ENCODE measurements at places on chromosomes 1 and 21.

GRCh38 chr1:100036718-100037655 lies 67.2 kb downstream of the SLC35A3 start:
- DNase-seq: no peak

DNA sequence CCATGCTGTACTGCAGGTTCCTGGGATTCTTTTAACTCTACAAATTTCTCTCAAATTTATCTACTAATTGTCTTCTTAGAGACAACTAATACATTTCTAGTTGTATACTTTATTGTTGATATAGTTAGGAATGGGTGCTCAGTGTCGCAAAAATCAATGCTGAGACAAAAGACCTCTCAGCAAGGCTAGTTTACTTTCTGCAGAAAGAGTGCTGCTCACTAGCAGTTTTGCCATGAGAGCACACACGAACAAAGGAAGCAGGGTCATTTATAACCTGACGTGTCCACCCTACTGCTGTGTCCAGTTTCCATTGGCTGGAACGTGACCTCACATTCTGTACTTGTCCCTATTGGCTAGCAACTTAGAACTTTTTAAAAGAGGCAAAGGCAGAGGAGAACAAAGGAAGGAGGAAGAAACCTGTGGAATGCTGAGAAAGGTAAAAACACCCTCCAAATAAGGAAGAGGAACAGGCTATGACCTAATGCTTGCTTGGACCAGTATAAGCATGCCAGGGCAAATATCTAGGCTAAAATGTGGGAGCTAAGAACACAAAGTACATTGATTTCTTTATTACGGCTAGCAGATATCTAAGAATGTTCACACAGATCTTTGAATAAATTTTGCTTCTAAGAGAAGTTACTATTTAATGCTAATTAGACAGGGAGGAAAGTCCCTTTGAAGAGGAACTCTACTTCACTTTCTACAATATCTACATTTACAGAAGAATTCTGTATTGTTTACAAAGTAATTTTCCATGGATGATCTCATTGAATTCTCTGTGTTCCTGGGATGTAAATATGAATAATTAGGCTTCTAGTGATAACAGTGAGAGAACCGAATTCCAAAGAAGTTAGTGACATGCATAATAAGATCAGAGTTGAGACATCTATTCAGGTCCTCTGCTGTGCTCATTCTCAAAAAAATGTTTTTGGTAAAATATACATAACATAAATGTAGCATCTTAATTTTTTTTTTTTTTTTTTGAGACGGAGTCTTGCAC lies 86.0 kb upstream of the MAP10 start:
- DNase-seq: no peak

DNA sequence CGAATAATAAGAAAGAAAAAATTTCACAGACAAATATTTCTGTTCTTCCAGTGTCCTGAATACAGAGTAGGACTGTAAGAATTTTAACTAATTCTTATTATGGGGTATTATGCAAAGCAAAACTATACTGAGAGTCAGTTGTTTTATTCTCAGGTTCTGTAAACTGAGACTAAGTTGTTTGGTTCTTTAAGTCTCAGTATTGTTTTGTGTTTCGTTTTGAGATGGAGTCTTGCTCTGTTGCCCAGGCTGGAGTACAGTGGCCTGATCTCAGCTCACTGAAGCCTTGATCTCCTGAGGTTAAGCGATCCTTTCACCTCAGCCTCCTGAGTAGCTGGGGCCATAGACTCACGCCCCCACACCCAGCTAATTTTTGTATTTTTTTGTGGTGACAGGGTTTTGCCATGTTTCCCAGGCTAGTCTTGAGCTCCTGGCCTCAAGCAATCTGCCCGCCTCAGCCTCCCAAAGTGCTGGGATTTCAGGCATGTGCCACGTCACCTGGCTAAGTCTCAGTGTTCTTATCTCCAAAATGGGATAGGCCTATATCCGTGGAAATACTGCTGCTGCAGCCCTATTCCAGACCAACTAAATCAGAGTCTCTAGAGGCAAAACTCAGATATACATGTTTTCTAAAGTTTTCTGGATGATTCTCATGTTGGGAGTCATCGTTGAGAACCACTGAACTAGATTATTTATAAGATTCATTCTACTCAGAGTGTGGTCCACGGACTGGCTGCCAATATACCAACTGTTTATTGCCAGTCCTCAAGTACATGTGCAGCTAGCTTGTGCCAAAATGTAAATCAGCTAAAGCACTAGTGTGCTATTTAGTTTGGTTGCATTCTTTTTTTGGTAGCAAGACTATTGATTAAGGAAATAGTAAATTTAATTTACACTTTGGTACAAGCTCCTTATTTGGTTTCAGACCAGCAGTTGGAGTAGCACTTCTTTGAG lies 116.6 kb downstream of the HS2ST1 start:
- DNase-seq: no peak

GRCh38 chr1:85240174-85240601 lies 19.3 kb downstream of the C1orf52 start:
- no peak for DNase-seq

DNA sequence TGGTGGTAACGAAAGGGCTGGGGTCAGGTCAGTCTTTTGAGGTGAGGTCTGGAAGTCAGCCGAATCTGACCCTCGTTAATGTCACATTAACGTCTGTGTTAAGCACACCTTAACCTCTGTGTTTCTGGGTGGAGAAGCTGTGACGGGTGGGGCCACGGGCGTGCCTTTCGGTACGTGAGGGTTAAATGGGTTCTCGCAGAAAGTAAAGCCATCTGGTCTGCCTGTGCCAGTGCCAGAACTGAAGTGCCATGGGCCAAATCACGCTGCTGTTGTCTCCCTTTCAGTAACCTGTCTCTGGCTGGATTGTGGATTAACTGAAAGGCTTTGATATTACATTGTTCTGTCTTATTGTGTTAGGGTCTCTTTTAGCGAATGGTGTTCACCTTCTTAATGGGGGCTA lies 14.4 kb downstream of the URB2 start:
- DNase-seq: no peak

DNA sequence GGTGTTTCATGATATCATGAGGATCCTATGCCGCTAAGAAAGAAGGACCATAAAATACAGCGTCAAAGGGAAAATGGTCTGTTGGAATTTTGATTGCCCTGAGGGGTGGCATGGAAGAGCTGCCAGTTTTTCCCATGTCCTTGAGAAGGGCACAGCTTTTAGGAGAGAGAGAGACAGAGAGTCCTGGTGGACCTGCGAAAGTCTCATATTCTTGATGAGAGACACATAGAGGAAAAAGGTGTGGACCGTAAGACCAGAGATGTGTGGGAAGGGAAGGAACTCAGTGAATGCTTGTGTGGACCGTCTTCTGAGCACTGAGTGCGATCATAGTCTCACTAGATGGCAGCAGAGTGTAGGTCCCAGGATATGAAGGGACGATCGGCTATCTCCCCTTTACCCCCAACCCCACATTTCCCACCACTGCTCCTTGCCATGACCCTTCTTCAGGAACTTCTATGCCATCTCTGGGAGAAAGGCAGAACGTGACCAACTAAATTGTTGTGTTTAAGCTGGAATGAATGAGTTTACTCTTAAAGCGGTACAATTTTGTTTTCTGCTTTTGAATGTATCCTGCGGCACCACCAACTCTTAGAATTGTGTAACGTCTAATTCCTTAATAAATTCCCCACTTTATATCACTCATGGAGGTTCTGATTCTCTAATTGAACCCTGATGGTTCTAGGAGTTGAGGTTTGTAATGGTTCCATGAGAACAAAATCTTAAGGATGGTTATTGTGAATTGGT lies 117.7 kb downstream of the CTH start:
- no peak for DNase-seq

DNA sequence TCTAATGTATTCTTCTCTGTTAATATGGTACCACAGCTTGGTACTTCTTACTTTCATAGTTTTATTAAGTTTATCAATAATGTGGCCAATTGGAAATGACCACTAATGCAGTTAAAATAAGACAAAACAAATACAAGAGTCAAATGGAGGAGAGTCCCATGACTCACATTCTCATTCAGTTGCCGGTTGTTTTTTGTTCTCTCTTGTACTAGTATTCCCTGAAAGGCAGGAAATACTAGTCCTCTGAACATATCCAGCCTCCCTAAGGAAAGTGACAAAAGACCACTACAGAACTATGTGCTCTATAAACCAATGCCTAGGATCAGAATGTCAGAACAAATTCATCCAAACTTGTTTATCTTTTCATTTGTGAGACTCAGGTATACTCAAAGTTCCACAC lies 165.2 kb upstream of the SAMSN1 start:
- no peak for DNase-seq

DNA sequence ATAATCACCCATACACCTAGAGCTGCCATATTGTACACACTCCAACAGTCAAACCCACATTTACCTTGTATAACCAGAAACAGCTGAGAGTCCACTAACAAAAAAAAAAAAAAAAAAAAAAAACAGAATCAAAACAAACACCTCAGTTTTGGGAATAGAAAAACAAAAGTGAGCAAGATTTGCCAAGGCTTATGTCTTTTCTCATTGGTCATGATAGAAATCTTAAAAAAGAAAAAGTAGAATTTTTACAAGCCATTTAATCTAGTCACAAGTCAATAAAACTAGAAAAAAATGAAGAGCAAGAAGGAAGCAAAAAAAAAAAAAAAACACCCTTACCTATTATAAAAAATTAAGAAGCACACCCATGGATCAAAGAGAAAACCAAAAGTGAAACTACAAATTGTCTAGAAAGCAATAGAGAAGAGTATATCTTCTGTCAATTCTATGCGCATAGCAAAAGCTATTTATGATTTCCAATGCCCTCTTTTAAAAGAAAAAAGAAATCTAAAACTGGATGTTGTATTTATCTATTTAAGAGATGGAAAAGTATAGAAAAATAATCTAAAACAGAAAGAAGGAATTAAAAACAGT lies 113.2 kb upstream of the GALNT2 start:
- no peak for DNase-seq

DNA sequence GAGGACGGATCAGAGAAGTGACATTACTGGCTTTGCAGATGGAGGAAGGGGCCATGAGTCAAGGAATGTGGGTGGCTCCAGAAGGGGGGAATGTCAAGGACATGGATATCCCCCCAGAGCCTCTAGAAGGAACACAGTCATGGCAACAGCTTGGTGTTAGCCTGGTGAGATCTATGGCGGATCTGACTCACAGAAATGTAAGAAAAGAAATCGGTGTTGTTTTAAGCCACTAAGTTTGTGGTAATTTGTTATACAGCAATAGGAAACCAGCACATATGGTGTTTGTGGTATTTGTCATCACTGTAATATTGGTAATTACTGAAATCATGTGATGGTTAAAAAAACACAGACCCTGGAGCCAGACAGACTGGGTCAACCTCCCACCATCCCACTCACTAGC lies 236.2 kb downstream of the SETD4 start:
- DNase-seq: no peak

GRCh38 chr1:209720326-209720725 lies 15.7 kb downstream of the HSD11B1 start:
- DNase-seq: no peak

DNA sequence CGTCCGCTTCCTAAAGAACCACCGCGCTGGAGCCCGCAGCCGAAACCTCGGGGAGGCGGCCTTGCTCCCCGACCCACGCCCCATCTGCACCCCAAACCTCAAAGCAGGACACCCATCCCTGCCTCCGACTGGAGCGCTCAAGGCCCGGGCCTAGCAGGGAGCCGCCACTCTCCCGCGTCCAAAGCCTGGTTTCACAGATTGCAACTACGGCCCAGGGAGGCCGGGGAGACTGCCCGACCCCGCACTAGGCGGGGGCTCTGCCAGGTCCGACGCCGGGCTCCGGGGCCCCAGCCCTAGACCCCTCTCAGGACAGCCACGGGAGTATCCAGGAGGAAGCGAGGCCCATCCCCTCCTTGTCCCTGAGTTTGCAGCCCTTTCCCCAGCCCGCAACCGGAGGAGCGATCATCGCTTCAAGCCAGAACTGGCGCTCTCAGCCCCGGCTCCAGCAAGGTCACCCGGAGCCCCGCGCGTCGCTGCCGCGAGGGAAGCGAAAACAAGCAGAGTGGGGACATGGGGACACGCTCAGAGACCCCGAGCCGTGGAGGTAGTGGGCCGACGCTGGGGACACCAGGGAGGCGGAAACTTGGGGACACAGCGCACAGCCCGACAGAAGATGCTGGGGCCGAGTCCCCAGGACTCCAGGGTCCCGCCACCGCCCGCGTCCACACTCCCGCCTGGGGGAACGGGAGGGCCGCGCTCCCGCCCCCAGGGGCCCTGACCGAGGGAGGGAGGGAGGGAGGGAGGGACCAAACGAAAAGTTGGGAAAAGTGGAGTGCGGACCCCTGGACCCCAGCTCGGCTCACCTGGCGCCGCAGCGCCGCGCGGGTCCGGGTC lies 433 bp downstream of the TMEM200B start:
- no peak for DNase-seq

GRCh38 chr1:234315091-234315541 lies 58.1 kb upstream of the COA6 start:
- no peak for DNase-seq

DNA sequence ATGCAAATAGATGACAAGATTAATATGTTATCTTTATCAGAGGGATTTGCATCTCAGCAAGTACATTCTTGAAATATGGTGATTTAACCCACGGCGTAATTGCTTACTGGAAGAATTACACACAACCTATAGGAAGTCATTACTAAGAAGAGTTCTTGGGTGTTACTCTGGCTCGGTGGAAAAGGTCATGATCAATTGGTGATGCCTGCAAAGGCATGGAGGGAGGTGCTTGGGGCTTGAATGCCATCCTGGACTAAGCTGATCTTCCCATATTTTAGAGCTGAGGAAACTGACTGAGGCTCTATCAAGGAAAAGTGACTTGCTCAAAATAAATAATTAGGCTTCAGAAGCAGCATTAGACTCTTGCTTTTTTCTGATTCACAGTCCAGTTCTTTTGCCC lies 137.5 kb upstream of the JUN start:
- DNase-seq: no peak

- no peak for DNase-seq
Measured at GRCh38 chr1:180898441-180899219, 14.1 kb upstream of the KIAA1614 start.

GRCh38 chr1:116560704-116561490 lies 9.9 kb downstream of the CD58 start:
- DNase-seq: no peak

DNA sequence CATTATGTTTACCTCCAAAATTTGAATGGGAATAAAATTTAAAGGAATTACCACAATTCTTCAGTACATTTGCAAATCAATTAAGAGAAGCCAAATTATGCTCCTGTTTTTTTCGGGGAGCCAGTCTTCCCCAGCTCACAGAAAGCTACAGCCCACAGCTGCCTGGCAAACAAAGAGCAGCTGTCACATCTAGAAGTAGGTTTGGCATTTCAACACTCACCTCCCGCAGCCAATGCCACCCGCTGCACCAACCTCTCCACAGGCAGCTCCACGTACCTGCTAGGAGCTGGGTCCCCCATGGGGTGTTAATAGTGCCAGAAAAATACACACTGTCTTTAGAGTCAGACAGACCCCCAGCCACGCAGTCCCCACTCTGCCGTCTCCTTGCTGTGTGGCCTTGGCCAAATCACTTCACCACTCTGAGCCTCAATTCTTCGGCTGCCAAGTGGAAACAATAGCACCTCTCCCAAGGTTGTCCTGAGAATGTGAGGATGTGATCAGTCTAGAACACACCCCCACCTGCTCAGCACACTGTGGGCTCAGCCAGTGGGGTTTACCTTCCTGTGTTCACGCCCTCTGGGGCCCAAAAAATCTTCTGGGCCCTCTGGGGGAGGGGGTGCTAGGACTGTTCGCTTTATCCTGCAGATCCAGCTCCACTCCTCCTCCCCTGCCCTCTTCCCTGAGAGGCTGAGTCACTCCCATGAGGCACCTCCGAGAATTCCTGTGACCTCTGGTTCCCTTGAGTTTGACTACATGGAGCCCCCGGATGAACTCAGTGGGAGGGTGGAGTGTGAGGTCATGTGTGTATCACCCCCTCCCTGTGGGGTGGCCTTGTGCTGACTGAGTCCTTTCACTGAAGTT lies 204.3 kb upstream of the GRIK3 start:
- no peak for DNase-seq

- DNase-seq: no peak
Measured at GRCh38 chr1:113792471-113792870, 19.8 kb downstream of the RSBN1 start.

Data from upper lobe of right lung (tissue), 1 donor.